ENCODE measurements at places on chromosomes 11 and 22.
A peak's percentile ranks its signal among the peaks of the same experiment; 100 is the strongest.

GRCh38 chr11:105297463-105297862, 157.9 kb upstream of the CARD18 start:
- DNase-seq, result peak; percentile 73

GRCh38 chr11:105202844-105203548, 63.4 kb upstream of the CARD18 start:
- DNase-seq, result no peak

DNA sequence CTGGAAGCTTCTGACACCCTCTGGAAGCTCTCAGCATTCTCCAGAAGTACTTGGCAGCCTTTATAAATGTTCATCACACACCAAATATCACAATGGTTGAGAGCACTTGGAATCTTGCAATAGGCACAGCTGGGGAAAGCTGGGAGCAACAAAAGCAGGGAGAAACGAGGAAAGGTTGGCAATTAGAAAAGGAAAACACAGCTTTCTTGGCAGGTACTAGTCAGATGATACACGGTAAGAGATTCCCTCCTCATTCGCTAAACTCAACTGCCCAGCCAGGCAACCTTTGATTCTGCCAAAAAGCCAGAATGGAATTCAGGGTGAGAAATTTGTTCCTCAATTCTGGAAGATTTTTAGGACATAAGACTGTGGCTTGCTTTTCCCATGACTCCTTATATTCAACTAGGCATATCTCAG, 576.9 kb upstream of the ANO5 start:
- no peak for DNase-seq

GRCh38 chr11:83438438-83438837, 152.3 kb upstream of the CCDC90B start:
- DNase-seq, result no peak

GRCh38 chr11:66157182-66157864, 87.3 kb downstream of the PACS1 start:
- peak; percentile 36 for DNase-seq

- DNase-seq, result no peak
Observed at GRCh38 chr11:122670131-122670530, 14.6 kb downstream of the UBASH3B start.

DNA sequence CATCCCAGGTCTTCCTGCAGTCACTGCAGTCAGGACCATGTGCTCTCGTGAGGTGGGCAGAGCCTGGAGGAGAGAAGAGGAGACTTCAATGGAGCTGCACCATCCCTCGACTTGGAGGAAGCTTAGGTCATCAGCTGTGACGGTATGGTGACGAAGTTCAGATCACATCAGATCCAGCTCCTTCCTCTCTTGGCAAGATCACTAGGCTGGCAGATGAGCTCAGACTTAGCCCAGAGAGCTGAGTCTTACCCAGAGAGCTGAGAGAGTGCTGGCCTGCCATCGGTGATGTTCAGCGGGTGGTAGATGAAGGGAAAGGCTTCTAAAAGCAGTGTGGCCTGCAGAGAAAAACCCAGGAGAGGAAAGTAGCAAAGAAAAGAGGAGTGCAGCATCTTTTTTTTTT, 1.8 kb upstream of the SLC15A3 start:
- peak; percentile 44 for DNase-seq

DNA sequence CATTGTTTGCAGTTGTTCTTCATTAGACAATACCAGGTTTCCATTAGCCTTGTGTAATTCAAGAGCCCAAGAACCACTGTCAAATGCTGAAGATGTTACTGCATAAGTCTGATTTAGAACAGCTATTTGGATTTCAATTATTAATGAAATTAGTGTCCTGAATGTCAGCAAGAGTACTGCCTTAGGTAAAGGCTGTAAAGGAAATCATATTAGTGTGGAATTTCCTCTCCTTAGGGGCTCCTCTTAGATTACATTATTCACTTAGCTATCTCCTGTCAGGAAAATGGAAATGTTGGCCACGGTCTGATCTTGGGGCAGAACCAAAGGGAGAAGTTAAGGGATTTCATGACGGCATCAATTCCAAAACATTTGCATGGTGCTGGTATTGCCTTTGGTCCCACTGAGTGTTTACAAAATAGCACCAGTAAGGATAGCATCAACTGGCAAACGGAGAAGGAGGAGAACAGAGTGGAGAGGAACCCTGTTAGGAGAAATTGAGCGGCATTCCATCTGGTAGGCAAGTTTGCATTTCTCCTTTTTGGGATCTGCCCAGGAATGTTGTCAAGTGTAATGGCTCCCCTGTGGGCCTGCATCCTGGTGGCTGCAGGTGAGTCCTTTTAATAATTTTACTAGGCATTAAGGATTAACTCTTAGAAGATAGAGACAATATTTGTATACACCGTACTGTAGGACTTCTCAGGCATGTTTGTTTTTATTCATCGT, at the start of gene HTR3B:
HTR3B (plus strand) TSS at position 418 of the 723 bp plus-strand sequence; CDS start at position 556, 138 bp downstream.
- no peak for DNase-seq

DNA sequence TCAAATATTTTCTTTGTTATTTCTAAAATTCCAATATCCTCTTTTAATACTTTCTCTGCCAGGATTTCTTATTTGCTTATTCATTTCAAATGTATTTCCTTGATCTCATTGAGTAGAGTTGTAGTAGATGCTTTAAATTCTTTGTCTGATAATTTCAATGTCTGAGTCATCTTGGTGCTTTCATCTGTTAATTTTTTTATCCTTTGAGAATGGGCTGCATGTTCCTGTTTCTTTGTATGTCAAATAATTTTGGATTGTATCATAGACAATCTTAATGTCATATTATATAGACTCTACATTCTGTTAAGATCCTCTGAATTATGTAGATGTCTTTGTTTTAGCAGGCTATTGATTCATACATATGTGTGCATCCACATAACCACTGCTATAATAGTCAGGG, 57.5 kb downstream of the MYEOV start:
- DNase-seq, result peak; percentile 85

- no peak for DNase-seq
Observed at GRCh38 chr22:27612115-27612514, 189.4 kb downstream of the MN1 start.

DNA sequence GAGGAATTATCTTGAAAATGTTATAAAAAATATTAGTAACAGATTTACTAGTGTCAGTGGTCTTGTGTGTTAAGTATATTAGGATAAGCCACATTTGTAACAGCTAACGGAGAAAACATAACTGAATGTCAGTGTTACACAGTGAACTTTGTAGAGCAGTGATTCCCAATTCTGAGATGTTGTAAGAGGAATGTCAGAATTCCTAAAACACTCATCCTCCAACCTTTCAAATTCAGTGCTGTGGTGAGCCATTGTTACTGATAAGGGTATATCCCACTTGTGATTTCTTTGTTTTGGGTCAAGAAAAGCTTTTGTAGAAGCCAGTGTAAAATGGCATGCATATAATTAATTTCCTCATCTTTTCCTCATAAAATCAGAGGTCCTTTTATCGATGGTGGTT, 61.9 kb downstream of the ARHGEF12 start:
- DNase-seq, result peak; percentile 53

GRCh38 chr11:19933132-19933735, 220.6 kb downstream of the NAV2 start:
- no peak for DNase-seq

DNA sequence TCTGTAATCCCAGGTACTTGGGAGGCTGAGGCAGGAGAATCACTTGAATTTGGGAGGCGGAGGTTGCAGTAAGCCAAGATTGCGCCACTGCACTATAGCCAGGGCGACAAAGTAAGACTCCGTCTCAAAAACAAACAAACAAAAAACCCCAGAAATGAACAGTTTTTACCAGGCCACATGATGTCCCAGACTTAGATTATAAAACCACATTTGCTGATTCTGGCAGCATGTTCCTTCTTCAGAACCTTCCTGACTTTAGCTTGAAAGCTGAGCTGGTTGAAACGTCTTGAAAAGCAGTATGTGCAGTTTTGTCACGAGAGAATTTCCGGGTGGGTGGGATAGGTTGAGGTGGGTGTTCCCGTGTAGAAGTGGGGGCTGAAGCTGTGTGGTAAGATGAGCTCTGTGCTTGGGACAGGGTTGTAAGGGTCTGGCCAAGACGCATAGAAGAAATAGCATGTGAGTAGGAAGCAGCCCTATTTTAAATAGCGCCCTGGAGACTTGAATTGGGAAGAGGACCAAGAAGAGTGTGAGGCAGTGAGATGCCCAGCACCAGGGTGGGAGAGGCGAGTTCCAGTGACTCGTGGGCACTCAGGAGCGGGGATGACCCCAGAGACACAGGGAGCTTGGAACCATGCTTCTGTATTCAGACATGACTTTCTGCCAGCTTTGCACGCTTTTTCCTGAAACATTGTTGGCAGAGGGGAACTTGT, 7.6 kb downstream of the AP2A2 start:
- no peak for DNase-seq

GRCh38 chr11:20055312-20055711, 105.0 kb downstream of the DBX1 start:
- no peak for DNase-seq

DNA sequence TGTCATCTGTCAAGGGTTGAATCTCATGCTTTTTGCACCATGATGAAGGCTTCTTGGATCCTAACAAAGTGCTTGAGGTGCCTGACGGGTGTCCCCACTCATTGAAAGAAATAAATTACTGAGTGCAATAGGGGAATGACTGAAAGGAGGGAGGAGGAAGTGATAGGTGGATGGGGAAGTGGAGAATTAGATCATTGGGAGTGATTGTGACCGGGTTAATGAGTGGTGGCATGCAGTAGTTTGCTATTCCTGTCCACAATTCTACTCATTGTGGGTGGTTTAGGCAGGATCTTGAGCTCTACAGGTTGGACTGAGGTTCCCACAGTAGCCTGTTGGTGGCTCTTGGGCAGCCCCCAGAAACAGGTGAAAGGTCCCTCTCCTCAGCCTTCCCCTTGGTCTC, 44.3 kb downstream of the THAP12 start:
- no peak for DNase-seq

GRCh38 chr11:112632866-112633505, 328.2 kb upstream of the NCAM1 start:
- no peak for DNase-seq

GRCh38 chr11:91694331-91694730, 530.3 kb upstream of the FAT3 start:
- DNase-seq, result no peak

- DNase-seq, result no peak
Observed at GRCh38 chr11:126465573-126466188, 110.2 kb downstream of the ST3GAL4 start.

GRCh38 chr22:27107824-27108223, 450.4 kb downstream of the MIAT start:
- peak; percentile 94 for DNase-seq

DNA sequence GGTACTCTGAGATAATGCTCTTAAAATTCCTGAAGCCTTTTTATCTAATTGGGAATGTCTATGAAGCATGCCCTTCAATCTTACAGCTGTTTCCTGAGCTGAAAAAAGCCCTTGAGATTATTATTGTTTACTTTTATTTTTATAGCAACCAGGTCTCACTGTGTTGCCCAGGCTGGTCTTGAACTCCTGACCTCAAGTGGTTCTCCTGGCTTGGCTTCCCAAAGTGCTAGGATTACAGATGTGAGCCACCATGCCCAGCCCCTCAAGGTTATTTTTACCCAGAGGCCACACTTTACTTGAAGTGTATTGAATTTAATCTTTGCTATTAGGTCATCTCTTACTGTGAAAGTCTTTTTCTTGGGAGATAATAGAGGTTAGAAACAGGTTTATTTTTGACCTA, 7.0 kb upstream of the SWAP70 start:
- no peak for DNase-seq

DNA sequence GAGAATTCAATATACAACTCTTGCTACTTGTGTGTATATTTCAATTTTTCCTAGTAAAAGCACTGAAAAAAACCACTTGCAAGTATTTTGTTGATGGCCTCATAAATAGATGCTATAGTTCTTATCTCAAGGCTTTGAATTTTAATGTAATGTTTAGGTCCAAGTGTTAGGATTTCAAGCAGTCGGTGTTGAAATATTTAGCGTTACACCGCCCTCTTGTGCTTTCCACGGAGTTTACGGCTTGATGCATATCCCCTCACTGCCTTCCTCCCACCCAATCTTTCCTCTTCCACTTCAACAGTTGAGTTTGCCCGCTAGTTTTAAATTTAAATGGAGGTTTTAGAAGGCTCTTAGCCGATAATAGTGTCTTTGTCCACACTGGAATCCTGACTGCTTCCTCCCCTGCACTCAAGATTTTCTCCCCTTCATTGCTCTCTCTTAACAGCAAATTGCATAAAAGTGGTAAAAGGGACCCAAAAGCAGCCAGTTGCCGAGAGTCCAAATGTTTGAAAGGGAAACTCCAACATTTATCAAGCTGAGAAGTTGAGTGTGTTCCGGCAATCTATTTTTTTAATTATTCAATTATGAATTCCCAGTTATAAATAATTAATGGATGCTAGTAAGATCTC, 25.9 kb upstream of the HTATIP2 start:
- peak; percentile 11 for DNase-seq

DNA sequence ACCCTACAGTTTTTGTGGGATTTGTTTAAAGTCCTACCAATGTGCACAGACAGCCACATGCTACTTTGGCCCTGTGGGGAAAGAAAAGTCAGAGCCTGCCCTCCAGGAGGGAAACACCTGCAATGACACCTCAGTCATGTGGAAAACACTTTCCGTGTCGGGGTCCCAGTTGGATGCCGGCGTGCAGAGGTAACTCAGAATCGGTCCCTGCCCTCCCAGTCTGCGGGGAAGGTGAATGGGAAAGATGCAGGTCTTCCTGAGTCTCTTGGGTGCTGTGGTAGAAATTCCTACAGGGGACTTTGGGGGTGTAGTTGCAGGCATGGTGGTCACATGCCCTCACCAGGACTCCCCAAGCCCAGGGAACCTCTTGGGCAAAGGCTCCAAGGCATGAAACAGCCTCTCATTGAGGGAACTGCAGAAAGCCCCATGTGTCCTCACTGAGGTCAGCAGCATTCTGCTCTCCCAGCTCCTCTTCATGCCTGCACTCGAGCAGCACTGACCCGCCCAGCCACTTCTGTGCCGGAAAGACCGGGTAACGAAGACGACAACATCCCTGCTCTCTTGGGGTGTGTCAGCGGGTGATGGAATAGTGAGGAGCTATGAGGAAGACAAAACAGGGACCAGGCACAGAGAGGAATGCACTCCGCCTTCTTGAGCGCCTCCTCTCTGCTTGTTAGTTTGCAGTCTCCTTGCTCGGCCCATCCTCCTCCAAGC, 4.7 kb downstream of the RIBC2 start:
- DNase-seq, result no peak

DNA sequence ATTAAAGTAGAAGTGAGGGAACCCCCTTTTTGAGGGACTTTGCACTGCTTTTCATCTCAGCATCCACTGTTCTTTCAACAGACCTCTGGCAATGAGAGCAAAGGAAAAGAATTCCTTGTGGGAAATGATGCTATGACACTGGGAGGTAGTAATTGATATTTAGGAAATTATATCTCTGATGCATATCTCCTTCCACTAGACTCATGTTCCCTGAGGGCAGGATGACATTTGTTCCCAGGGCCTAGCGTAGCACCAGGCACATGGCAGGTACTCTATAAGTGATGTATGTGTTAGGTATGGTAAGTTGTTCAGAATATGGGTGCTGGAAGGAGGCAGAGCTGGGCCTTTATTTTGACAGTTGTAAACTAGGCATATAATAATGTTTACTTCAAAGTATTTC, 142.9 kb downstream of the CCDC81 start:
- no peak for DNase-seq

- no peak for DNase-seq
Observed at GRCh38 chr11:67463680-67464410, 5.2 kb downstream of the TMEM134 start.

All from IMR-90 (cell line).